Left forelimb (tissue), 1 donor: ENCODE measurements at places on chromosomes 12 and 14.

- DNase-seq = no peak
Observed at GRCh38 chr14:80637756-80638619, 303.6 kb downstream of the CEP128 start.

GRCh38 chr12:24822121-24822899 is 126.6 kb downstream of the BCAT1 start:
- DNase-seq = no peak

DNA sequence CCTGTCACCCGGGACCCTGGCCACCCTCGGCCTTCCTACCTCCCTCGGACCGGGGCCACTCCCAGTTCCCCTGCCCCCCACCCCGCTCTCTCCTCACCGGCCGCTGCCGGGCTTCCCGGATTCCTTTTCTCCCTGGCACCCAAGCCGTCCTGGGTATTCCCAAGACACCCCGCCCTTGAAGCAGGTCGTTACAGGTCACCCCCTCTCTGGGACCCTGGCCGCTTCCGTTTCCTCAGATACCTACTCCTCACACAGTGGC is 493 bp downstream of the NUMB start:
- no peak for DNase-seq

DNA sequence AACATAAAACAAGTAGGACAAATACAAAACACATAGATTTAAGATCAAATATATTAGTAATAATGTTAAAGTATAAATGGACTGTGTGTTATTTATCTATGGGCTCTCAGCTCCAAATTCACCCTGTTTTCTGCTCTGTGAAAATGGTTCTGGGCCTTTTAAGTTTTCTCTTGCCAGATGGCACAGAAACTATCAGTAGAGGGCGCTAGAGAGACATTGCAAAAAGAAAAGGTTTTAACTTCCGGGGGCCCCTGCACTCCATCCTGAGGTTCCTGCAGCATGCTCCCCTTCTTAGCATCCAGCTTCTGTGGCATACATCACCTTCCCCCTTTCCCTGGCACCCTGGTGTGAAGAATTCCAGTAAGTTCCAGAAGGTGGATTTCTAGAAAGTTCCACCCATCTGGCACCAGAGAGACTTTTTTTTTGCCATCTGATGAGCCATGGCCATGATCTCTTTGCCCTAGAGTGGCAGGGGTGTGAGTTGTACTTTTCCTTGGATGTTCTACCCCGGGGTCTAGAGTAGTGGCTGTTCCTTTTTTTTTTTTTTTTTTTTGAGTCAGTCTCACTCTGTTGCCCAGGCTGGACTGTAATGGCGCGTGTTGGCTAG is 29.3 kb downstream of the ZCRB1 start:
- DNase-seq = no peak

DNA sequence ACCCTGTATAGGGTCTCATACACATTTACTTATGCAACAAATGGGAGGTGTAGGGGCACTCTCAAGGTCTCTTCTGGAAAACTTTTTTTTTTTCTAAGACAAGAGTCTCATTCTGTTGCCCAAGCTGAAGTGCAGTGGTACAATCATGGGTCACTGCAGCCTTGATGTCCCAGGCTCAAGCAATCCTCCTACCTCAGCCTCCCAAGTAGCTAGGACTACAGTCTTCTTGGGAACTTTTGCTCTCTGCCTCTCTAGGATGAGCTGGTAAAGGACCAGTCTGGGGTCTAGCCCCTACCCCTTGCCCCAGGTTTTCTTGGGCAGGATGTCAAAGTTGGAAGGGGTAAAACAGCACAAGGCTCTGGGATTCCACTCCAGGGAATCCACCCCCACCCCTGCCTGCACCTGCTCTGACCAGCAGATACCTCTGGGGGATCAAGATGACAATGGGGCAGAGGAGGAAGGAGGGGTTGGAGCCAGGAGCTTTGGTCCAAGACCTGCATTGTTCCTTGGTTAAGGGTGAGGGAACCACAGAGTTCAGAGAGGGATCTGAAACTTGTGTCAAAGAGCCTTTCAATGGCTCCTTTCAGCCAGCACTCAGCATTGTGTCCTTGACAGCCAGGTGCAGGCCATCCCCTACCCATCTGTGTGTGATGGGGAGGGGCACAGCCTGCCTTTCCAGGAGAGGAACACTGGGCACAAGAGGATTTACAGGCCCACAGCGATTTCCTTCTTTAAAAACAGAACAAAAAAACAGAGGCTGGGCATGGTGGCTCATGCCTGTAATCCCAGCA is 12.2 kb downstream of the CTDSP2 start:
- no peak for DNase-seq

DNA sequence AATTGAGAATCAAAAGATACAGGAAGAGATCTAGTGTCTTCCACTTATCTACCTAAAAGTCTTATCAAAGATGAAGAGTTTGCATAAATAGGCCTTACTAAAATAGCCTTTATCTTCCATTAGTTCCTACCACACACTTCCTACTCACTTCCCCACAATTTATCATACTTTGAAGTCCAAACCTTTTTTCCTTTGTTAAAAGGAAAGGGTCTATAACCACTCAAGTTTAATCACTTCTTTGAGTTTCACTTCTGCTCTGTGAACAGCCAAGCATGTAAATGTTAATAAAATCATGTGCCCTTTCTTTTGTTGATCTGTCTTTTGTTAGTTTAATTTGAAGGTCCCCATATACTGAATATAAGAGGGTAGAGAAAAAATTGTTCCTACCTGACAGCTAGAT is 114.5 kb downstream of the PHLDA1 start:
- no peak for DNase-seq
